ENCODE measurements at places on chromosomes 7 and 10.
A peak's percentile ranks its signal among the peaks of the same experiment; 100 is the strongest.

DNA sequence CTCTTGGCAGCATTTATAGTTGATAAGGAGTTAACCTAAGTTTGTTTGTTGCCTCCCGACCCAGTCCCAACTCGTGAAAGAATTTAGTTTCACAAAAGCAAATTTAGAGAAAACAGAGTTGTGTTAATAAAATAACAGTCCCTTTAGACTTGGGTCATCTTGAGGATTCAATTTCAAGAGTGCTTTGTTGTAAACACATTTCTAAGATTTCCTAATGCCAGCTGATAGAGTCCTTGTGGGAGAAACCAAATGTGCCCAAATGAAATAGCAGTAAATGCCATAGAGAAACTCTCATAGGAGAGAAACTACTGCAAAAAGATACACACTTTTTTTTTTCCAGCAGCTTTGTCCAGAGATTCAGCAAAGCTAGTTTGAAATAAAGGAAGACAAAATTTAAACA is 211.3 kb upstream of the BMPER start:
- DNase-seq: no peak

DNA sequence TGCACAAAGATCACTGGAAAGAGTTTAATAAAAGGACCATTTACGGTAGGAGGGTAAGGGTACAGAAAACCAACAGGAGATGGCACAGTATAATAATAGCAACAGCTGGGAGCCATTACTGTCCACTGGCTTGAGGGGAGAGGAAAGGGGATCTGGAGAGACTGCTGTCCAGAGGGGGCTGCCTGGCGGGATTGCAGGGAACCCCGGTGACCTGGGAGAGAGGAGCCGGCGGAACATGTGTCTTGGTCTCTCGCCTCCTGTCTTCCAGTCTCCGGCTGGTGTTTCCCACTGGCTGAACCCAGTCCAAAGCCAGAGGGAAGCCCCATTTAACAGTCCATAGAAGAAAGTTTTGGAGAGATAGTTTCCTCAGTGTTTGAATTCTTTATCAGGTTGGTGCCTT is 57.5 kb upstream of the PODXL start:
- no peak for DNase-seq

DNA sequence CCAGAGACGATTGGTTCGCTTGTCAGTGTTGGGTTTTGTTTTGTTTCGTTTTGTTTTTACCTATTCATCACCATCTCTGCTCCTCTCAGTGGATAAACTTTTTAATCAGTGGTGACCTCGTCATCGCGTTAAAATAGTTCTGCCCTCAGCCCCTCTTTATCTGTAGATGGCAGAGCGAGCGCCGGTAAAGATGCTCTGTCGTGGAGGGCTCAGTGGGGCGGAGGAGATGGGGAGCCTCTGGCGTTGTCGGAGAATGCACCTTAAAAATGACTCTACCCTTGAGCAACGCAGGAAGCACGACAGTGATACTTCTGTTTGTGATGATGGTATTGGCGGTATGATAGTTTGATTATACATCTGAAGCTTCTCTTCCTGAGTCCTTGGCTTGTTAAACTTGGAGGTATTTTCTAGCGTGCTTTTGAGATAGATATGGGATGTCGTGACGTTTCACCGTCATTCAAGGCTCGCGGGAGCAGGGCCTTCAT is 554 bp downstream of the CSGALNACT2 start:
- no peak for DNase-seq

- peak; percentile 26 for DNase-seq
Measured at GRCh38 chr10:86447432-86447831, 74.2 kb downstream of the WAPL start.

DNA sequence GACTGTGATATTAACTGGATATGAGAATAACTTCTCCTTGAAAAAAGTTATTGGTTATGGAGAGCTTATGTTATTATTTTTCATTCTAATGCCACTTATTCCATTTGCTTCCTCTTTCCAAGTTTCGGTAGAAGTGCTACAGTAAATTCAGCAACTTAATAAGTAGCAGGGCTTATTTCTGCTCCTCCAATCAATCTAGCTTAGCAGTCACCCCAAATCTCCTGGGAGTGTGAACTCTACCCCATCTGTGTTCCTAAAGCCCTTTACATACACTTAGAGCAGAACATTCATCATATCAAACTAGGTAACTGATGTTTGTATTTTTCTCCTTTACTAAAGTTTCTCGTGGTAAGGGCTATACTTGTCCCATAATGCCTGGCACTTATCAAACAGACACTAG is 8.7 kb downstream of the ARL3 start:
- no peak for DNase-seq

- no peak for DNase-seq
Measured at GRCh38 chr10:86733260-86733671, 23.2 kb upstream of the BMPR1A start.

DNA sequence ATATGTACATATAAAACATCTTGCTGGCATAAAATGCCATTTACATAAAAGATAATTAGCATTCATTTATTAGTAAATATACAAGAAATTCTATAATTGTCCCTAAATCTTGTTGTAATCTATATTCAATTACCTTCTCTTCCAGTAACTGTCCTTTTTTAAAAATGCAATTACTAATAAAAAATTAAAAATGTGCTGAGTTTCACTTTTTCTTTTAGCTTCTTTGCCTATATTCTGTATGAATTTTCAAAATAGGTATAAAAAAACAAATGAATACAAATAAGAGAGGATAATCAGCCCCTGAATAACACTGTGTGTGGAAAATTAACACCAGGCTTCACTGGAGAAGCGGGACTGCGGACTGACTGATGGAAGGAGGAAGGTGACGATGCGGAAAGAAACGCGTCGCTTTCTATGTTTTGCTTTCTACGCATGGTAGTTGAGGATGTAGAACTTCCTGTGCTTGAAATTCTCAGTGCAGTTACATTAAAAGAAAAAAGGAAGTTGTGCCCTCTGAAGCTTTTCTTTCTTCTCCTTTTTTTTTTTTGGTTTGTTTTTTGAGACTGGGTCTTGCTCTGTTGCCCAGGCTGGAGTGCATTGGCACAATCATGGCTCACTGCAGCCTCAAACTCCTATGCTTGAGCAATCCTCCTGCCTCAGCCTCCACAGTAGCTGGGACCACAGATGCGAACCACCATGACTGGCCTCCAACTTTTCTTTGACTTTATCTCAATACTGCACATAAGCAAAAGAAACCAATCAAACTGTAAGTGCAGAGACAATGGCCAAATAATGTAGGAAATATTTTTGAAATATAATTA is 7.4 kb upstream of the ZMYND11 start:
- peak; percentile 73 for DNase-seq

DNA sequence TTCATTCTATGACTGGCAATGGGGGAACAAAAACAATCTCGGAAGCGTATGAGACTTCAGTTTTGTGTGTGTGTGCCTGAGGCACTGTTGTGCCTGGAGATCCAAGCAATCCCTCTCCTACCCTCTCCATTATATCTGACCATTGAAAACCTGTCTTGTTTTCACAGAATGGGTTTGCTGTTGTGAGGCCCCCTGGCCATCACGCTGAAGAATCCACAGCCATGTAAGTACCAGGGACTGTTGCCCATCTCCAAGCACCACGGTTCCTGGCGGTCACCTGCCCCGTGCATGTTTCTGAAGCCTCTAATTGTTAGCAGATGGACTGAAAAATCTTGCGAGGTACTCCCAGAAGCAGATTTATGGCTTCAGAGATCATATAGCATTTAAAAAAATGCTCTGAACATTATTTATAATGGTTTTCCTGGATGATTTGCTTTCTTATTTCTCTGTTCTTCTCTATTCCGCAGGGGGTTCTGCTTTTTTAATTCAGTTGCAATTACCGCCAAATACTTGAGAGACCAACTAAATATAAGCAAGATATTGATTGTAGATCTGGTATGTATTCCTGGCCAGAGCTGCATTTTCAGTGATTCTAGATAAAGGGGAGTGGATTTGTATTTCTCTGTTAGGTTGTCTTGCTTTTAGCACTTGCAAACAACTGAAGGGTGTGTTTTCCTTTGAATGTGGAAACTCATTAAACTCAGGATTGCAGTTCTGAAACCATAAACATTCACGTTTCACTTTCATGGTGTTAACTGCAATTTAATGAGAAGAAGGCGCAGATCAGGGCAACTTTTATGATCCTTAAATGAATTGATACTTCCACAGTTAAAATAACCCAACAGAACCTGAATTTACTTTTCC is 288.2 kb downstream of the TWIST1 start:
- DNase-seq: no peak

DNA sequence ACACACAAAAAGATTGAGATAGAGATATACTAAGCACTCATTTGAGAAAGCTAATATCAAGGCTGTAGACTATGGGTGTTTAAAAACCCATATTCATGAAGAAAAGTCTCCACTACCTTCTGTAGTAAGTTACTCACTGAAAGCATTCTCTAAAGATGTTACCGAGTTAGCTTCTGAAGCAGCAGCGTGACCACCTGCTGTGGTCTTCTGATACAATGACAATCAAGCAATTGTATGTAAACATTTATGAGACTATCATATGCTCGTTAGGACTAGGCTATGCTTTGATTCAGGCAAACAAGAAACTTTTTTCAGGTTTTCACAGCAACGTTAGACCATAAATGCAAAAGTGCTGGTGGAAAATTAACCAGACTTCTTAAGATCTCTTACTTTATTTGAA is 11.2 kb downstream of the RHOBTB1 start:
- DNase-seq: no peak

GRCh38 chr7:44121761-44122420 is 1.5 kb downstream of the POLD2 start:
- DNase-seq: no peak

- DNase-seq: peak; percentile 15
Measured at GRCh38 chr10:50937230-50937907, 51.9 kb upstream of the A1CF start.

- peak; percentile 56 for DNase-seq
Measured at GRCh38 chr10:127880557-127880956, 12.2 kb downstream of the CLRN3 start.
